ENCODE measurements at places on chromosomes 2 and 18.
A peak's percentile ranks its signal among the peaks of the same experiment; 100 is the strongest.

DNA sequence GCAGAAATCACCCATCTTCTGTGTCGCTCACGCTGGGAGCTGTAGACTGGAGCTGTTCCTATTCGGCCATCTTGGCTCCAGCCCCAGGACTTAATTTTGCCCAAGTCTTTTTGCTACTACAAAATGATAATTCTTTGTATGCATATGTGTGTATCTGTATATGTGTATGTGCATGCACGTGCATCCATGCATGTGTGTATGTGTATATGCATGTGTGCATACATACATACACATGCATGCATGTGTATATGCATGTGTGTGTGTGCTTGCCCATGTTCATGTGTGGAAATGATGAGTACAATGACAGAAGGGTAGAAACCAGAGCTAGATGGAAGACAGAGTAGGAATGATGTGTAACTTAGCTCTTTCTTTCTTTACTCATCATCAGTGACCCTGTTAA lies 497.9 kb upstream of the SPRED2 start:
- no peak for DNase-seq

- DNase-seq: no peak
Observed at GRCh38 chr2:160613466-160614153, 120.0 kb upstream of the RBMS1 start.

DNA sequence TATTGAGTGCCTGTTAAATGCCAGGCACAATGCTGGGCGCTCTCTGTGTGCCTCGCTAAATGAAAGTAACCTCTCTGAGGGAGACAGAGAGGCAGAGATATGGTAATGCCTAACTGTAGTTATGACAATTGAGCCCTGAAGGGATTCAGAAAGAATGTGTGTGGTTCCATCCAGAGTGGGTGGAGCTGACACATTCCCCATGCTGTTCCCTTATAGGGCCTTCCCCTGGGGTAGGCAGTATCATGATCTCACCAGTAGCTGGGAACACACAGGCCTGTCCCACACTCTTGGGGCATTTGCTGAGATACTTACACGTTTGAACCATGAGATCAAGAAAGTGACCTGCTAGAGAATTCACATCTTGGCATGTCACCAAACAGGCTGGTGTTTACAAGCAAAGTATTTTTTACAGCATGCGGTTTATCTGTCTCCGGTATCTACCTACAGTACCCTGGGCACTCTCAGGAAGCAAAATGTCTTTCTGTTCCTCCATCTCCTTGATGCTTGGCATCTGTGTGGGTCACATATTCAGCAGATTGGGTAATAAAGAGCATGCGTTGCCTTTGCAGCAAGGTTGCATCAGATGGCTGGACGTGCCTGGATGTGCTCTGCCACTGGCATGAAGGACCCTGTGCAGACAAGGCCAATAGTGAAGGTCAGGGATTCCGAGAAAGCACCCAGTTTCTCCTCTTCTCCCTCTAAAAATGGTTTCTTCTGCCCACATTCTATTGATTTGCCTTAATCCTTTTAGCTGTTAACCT lies 9.4 kb downstream of the CTIF start:
- no peak for DNase-seq

DNA sequence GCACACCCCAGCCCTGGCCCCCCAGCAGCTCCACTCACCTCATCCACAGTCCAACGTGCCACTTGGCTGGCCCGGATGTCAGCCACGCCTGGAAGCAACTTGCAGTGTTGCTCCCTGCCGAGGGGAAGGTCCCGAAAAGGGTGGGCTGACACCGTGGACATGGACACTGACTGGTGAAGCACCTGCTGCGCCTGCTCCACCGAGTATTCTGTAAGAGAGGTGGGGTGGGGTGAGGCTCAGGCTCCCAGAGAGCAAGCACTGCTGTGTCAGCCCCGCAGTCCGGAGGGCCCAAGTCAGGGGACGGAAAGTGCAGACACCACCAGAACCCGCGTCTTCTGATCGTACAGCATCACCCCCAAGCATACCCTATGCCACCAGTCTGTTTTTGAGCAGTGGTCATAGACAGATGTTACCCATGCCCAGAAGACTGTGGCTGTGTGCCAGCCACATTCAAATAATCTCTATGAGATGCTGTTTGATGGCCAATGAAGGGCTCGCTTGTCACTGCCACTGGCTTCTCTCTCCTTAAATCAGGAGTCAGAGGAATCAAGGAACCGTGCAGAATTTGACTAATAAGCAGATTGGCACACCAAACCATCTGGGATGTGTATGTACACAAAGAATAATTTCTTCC lies 74.2 kb upstream of the TMEM200C start:
- DNase-seq: no peak

GRCh38 chr2:144198116-144198515 lies 321.8 kb downstream of the ZEB2 start:
- no peak for DNase-seq

DNA sequence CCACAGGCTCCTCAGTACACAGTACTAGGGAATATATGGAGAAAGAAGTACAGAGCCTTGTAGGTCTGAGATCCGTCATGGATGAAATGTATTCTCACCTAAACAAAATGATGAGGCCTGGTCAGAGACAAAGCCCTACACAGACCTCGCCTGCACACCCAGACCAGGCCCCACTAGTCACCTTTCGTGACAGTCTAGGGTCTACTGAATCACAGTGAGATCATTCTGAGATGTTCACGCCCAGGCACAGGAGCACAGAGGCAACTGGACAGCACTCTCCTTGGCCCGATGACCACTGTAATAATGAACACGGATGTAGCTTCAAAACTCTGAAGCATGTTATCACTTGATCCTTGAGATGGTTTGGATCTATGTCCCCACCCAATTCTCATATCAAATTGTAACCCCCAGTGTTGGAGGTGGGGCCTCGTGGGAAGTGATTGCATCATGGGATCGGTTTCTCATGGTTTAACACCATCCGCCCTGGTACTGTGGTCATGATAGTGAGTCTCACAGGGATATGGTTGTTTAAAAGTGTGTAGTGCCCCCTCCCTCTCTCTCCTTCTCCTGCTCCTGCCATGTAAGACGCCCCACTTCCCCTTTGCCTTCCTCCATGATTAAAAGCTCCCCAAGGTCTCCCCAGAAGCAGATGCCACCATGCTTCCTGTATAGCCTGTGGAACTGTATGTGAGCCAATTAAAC lies 15.1 kb downstream of the DOCK10 start:
- no peak for DNase-seq

DNA sequence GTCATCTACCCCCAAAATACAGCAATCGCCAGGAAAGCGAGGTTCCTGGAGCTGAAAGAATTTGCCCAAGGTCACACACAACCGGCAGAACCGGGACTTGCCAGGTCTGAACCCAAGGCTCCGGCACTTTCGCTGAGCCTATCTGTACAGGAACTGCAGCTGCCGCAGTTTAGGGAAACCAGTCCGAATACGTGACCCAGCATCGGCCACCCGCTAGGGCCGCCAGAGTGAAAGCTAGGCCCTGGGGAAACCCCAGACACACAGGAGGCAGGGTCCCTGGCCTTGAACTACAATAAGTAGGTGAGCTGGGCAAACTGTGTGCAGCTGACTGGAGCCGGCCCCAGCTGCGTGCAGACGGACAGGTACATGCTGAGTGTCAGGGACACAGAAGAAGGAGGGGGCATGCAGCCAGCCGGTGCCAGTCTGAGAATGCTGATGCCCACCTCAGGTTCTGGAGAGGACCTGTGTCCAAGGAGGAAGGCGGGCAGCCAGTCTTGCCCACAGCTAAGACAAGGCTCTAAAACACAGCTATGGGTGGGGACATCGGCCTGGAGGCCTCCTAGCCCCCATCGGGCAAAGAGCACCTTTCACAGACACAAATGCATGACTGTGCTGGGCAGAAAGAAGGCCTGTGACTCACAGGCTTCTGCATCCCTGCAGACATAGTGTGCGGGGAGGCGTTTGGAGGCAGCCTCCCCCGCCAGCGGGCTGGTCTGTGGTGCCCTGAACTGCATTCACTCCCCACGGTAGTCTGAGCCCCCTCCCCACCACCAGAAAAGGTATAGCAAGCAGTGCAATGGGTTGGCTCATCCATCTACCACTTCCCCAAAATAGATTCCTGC lies 107.4 kb upstream of the ID2 start:
- DNase-seq: no peak

GRCh38 chr2:225028572-225028971 lies 13.7 kb downstream of the DOCK10 start:
- no peak for DNase-seq

GRCh38 chr18:58205443-58206160 lies 161.6 kb downstream of the NEDD4L start:
- DNase-seq: no peak

GRCh38 chr2:125364192-125364983 lies 1291.6 kb upstream of the GYPC start:
- no peak for DNase-seq

DNA sequence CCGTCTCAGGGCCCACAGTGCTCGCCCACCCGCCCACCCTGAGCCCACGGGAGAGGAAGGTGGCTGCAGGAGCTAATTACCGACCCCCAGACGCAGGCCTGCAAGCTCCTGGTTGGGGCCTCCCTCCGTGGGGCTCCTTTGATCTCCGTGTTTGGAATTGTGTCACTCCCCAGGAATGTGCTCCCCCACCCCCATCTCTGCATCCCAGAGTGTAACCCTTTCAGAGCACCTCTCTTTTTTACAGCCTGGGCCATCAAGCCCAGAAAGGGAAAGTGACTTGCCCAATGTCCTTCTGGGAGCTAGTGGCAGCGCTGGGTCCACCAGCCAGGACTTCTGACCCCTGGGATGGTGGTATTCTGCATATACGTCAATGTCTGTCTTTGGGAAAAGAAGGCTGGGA lies 335.1 kb downstream of the CYRIA start:
- DNase-seq: no peak

DNA sequence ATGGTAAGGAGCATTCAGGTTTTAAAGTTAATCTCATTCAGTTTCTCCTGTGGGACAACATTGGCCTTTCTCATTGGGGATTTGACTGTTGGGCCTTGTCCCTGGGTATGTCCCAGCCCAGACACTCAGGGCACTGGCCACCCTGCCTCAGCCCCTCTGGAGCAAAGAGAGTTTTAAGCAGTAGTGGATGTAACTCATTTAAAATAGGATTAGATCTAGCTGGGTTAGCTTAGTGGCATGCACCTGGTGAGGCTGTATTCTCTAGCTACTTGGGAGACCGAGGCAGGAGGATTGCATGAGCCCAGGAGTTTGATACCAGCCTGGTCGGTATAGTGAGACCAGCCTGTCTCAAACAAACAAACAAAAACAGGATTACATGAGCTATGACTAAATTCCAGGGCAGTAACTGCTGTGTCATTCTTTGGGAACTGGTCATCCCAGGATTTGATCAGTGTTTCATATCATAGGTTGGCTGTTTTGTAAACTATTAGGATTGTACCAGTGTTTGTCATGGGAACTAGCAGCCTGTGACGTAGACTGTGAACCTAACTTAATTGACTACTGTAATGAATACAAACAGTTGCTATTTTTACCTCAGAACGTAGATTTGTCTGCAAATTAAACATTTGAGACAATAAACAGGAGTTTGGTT lies 12.5 kb downstream of the INPP4A start:
- DNase-seq: no peak

DNA sequence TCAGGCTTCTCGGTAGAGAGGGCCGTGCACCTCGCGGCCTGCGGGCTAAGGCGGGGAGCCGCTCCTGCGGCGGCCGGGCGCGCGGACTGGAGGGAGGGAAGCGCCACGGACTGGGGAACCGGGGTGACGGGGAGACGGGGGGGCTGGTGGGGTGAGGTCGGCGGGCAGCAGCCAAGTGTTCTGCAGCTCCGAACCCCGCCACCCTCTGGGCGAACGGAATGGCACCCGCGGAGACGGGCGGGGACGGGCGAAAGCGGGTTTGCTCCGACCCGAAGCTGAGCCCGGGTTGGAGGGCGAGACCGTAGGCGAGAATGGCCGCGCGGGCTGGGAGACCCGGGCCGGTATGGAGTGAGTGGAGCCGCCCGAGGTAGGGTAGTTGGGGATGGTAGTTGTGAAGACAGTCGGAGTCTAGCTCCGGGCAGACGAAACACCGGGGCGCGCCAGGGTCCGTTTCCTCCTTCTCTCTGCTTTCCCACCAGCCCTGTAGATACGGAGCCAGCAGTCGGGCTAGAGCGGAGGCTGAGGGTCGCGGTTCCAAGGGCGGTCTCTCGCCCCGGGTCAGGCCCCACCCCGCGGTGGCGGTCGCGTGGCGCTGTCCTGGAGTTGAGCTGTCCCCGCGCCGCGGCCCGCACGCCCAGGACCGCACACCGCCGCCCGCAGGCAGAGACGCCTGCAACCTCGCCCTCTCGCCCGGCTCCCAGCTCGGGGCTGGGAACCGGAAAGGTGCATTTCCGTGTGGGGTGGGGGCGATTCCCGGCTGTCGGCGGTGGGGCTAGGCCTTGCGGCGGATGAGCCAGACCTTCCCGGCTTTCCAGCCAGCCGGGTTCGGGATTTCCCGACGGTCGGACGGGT lies 160.3 kb upstream of the SIX2 start:
- peak; percentile 58 for DNase-seq

DNA sequence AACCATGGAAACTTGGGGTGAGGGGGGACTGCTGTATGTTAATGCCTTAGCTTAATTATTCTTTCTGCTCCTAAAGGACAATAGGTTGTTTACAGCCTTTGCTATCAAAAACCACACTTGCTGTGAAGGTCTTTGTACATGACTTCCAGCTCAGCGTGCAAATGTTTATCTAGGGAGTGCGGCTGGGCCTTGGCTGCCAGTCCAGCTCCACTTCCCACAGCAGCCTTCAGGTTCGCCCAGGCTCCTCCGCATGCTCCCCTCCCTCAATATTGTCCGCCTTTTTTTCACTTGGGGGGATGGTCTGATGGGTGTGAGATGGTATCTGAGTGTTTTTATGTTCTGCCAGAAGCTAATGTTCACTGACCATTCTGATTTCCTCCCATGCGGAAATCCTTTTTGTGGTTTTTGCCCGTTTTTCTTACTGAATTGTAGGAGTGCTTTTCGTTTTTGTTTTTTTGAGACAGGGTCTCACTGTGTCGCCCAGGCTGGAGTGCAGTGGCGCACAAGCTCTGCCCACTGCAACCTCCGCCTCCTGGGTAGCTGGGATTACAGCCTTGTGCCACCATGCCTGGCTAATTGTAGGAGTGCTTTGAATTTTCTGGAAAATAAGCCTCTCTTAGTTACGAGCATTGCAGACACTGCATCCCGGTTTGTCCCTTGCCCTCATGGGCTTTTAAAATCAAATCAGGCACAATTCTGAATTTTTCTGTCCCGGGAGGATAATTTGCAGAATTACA lies 28.8 kb downstream of the SH3BP4 start:
- no peak for DNase-seq

GRCh38 chr2:38514603-38515154 lies 88.0 kb downstream of the HNRNPLL start:
- no peak for DNase-seq
